ENCODE measurements at places on chromosomes 12 and 14.
A peak's percentile ranks its signal among the peaks of the same experiment; 100 is the strongest.

GRCh38 chr12:62562846-62563245, 96.2 kb downstream of the MON2 start:
- DNase-seq: no peak

GRCh38 chr14:23523229-23524016, 28.1 kb downstream of the ZFHX2 start:
- DNase-seq: no peak

DNA sequence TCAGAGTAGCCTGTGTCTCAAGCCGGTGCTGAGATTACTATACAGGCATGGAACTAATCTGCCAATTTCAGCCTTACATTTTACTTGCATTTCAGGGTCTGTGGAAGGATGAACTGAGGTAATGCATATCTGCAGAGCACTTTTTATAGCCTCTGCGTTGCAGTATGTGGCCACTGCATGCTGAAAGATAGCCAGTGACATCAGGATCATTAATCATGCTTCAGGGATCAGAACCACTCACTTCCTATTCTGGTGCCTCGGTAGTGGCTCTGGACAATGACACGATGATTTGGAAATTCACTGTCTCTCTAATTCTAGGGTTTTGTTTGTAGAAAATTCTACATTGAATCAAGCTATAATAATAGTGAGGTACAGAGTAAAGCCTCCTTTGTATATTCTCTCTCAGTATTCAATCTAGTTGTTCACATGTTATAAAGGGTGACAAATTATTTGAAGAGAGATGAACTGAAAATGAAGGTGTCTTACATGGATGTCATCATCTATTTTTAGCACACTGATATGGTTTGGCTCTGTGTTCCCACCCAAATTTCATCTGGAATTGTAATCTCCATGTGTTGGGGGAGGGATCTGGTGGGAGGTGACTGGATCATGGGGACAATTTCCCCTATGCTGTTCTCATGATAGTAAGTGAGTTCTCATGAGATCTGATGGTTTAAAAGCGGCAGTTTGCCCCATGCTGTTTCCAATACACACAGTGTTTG, 554.3 kb upstream of the MIS18BP1 start:
- DNase-seq: no peak

DNA sequence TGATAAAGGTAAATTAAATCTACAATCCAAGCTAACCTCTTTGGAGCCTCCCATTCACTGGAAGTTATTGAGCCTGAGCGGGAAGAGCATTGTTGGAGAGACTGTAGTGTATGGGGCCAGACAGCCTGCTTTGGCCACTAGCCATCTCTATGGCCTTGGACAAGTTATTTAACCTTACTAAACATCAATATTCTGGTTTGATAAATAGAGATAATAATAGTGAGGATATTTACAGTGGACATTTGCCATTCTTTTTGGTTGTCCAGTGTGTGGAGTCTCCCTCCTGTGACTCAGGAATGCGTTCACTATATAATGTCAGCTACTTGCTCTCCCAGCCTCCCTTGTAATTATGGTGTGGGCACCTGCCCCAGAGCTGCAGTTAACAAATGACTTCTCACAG, 216.1 kb downstream of the SLC38A4 start:
- no peak for DNase-seq

DNA sequence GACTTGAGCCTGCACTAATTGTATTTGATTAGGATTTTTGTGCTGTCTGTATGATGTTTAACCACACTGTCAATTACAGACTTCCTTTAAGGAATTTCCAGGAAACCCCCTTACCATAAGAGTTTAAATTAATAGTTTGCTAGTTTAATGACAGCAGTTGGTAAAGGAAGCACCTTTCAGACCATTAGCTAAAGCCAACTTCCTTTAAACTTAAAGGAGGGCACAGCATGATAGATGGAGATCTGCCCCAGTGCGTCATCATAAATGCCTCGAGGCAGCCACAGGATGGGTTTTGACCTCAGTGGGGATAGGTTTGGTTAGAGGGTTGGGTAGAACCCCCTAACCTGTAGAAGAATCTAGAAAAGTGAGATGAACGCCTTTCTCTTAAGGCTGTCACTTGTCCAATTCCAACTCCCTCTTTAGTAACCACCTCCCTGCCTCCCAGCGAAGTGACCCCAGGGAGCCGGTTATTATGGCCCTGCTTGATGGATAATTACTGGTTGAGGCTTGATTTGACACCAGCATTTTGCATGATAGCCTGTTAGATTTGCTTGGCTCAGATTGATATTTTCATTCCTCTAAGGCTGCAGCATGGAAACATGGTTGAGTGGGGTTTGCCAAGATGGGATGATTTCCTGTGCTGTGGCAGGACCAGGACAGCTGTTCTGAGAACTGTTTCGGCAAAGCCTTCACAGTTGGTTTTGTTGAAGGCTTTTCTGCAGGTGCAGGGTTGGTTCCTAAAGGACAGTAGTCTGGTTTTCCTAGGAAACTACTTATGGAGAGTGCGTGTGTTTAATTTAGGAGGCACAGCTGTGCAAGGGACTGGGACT, 62.7 kb downstream of the CHST11 start:
- no peak for DNase-seq

GRCh38 chr12:114767084-114767760, 83.2 kb upstream of the TBX3 start:
- no peak for DNase-seq

DNA sequence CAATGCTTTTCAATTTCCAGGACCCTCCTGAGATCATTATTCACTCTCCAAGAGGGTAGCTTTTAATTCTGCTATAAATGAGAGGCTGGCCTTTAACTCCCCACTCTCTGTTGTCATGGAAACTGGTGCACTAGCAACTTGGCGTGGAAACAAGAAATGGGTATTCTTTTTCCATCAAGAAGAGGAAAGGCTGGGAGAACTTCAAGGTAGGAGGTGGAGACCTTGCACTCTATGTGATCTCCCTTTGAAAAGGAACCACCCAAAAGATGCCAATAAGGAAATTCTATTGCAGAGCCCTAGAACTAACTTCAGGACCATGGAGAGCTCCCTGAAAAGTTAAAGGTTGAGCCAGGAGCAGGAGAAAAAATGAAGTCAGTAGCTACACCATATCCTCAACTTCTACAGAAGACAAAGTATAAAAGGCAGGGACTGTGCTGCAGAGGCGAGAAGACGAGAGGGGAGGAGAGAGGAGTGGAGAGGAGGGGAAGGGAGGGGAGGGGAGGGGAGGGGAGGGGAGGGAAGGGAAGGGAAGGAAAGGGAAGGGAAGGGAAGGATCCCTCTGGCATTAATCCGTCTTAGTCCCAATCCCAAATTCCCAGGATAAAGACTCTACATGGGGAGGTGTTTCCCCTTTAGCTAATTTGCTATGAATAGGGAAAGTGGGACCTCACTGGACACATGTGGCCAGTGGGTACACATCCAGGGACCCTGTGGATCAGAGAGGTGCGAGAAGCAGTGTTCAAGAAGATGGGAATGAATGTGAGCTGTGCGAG, 46.7 kb upstream of the FICD start:
- peak; percentile 41 for DNase-seq

- DNase-seq: no peak
These were observed 2.5 kb downstream of the HHIPL1 start for GRCh38 chr14:99647411-99647810.

DNA sequence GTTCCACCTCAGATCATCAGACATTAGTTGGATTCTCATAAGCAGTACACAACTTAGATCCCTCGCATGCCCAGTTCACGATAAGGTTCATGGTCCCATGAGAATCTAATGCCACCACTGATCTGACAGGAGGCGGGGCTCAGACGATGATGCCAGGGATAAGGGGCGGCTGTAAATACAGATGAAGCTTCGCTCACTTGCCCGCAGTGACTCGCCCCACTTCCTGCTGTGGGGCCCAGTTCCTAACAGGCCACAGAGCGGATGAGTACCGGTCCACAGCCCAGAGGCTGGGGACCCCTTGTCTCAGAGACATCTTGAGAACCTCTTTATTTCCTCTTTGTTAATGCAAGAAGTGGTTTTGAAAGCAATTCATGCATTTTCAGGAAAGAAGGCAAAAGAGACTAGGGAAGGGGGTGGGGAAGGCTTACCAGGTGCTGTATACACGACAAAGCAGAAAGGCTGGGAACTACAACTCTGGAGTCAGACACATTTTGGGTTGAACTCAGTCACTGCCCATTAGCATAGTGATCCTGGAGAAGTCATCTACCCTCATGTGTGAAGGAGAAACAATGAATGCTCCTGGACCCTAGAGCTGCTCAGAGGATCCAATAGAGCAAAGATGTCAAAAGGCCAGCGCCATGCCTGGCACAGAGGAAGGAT, 68.7 kb downstream of the EID3 start:
- DNase-seq: no peak

Data from HuH-7 (cell line).